ENCODE measurements at places on chromosomes 5 and 9.
A peak's percentile ranks its signal among the peaks of the same experiment; 100 is the strongest.

DNA sequence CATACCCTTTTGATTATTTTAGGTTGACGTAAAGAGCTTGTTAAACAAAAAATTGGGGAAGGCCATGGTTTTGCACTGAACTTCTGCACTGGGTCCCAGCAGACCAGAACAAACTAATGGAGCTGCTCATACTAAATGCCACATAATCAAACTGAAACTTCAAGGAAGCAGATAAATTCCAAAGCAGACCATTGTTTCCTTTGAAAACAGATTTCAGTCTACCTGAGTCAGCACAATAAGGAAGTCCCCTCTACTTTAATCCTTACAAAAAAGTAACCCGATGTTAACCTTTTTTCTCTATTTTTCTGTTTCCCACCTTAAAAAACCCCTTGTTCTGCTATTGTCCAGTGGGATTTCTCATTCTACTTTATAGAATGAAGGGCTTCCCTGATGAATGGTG, 39.2 kb downstream of the WDR36 start:
- no peak for DNase-seq

DNA sequence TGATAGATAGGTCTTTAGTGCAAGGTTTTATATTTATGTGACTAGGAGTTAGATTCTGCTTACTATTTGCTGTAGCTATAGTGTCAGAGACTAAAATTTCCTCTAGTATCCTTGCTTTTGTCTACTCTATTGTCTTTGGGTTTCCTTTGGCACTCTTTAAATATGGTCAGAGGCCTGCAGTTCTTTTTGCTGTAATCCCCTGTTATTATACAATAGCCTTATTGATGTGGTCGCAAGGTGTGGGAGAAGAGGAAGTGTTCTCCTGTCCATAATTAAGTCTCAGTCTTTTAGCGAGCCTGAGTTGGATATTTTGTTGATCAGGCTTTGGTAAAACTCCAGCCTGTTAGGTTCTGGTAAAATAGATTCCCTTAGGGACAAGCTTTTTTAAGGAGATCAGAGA, 34.9 kb downstream of the LURAP1L start:
- DNase-seq = no peak

DNA sequence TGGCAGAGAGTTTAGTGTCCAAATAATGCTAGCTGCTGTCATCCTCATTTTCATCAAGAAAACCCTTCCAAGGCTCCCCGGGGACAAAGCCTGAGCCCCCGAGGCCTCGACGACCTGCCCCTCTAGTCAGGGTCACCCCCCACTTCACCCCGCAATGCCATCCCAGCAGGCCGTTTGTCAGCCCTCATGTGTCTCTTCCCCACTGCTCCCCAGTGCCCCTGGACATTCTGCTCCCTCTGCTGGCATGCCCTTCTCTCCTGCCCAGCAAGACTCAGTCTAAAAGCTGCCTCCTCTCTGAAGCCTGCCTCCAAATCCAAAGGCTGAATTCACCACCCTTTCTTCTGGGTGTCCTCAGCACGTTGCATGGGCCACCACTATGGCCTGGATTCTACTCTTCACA, 59.3 kb downstream of the PAX5 start:
- DNase-seq = no peak

DNA sequence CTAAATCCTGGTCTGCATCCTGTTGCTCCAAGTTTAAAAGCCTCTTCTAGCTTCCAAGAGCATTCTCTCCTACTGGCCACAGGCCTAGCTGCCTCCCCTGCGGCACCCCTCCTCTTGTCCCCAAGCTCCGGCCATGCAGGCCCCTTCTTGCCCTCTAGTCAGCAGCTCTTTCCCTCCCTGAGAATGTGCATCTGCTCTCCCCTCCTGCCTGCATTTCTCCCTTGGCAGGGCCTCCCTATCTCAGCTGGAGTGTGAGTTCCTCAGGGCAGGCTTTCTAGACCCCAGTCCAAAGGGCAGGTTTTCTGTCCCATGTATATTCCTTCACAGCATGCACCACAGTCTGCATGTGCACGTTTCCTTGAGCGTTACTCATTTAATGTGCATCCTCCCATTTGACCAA, 24.6 kb upstream of the BARX1 start:
- no peak for DNase-seq

DNA sequence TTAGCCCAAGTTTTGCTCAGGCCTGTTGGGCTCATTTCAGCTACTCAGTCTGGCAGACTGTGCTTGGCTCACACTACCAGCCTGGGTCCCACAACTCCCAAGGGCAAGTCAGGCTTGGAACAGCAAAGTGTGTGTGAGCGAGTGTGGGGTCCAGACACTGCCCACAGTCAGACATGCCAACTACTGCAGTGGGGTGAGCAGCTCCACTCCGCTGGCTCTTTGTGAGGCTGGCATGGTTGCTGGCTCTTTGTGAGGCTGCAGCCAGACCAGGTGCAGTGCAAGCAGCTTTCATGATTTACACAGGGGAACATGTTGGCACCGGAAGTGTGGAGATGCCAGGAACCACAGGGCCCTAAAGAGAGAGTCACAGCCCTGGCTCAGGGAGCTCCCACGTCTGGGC, 606.7 kb upstream of the FAM174A start:
- no peak for DNase-seq

- DNase-seq = no peak
Measured at GRCh38 chr5:3911111-3911510, 315.5 kb downstream of the IRX1 start.

DNA sequence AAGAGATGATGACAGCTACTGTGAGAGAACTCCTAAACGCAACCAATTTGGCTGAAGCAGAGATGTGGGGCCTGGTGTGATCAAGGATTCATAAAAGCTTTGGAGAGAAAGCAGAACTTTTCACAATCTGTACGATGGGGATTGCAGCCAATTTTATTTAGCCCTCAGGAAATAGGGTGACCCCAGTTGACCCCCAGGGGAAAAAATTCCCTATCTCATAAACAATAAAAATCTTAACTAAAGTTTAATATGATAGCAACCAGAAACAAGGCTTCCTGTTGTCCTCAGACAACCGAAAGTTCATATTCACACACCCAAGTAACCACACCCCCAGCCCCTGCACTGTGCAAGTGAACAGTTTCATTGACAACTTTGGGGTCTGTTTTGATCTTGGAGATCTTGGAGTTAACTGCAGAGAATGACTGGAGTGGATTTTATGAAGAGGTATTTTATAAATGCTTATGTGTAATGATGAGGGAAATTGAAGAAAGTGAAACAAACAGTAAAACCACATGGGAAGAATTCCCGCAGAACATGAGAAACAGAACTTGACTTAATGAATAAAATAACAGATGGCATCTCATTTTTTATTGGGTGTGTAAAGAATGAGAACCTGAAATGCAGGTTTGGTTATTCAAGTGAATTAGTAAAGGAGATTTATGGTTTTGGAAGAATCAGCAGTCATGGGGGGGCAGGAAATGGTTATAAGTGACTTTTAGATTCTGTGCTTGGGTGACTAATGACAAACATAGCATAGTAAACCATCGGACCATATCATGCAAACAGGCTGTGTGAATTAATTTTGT, 94.5 kb downstream of the PDE4D start:
- DNase-seq = peak; percentile 82

GRCh38 chr9:76732341-76732958, 31.8 kb upstream of the PCA3 start:
- no peak for DNase-seq

DNA sequence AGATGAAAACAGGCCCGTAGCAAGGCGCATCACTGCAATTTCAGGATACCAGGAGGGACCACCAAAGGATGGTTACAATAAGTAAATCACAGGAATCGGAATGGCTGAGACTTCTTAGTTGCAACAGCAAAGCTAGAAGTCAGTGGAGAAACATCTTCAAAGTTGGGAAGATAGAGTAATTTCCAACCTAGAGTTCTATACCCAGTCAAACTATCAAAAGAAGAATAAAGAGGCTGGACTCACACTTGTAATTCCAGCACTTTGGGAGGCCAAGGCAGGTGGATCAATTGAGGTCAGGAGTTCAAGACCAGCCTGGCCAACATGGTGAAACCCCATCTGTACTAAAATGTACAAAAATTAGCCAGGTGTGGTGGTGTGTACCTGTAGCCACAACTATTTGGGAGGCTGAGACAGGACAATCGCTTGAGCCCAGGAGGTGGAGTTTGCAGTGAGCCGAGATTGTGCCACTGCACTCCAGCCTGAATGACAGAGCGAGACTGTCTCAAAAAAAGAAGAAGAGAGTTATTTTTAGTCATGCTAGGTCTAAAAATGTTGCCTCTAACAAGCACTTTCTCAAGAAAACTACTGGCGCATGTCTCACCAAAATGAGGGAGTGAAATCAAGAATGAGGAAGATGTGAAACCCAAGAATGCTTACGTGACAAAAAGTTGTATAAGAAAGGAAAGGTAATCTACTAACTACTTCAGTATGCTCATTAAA, 267.7 kb downstream of the DENND1A start:
- no peak for DNase-seq

- no peak for DNase-seq
Measured at GRCh38 chr9:16721972-16722371, 148.5 kb downstream of the BNC2 start.

- no peak for DNase-seq
Measured at GRCh38 chr5:103428411-103428871, 134.1 kb downstream of the NUDT12 start.

GRCh38 chr9:88786291-88787079, 204.8 kb upstream of the S1PR3 start:
- DNase-seq = no peak

GRCh38 chr5:90017239-90017638, 392.3 kb downstream of the CETN3 start:
- DNase-seq = no peak

DNA sequence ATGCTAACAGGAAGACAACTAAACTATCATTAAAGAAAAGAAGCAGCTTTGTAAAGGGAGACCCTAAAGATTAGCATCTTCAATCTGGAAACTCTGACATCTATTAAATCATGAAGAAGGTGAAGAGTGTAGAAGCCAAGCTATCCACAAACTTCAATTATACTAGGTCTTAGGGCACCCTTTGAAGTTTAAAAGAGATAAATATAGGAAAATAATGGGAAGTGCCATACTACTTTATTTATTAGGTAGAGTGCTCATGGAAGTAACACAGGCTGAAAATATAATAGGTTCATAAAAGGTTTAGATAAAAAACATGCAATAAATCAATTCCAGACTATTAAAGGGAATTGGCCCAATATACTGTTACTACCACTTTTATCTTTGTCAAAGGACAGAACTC, 19.9 kb downstream of the CDH10 start:
- no peak for DNase-seq

DNA sequence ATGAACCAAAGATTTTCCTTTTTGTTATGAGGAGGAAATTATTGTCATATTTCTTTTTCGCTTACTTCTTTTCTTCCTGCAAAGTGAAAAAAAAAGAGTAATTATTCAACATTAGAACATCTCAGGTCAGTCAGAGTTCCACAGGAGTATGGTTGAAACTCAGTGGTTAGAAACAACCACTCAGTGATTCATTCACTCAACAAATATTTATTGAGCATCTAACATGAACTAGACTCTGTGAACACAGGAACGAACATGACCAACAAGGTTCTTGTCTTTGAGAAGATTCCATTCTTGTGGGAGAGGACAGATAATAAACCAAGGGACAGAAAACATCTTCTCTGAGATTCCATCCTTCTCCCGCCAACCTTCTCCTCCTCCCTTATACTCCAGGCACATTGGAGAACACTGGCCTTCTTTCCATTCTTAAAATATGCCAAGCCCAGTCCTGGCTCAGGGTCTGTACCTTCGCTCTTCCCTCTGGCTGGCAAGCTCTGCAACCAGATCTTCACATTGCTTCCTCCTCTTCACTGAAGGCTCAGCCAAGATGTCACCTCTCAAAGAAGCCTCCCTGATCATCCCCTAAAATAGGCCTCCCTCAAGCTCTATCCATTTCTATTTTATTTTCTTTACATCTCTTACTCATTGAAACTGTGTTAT, 6.8 kb upstream of the GRAMD2B start:
- DNase-seq = no peak

DNA sequence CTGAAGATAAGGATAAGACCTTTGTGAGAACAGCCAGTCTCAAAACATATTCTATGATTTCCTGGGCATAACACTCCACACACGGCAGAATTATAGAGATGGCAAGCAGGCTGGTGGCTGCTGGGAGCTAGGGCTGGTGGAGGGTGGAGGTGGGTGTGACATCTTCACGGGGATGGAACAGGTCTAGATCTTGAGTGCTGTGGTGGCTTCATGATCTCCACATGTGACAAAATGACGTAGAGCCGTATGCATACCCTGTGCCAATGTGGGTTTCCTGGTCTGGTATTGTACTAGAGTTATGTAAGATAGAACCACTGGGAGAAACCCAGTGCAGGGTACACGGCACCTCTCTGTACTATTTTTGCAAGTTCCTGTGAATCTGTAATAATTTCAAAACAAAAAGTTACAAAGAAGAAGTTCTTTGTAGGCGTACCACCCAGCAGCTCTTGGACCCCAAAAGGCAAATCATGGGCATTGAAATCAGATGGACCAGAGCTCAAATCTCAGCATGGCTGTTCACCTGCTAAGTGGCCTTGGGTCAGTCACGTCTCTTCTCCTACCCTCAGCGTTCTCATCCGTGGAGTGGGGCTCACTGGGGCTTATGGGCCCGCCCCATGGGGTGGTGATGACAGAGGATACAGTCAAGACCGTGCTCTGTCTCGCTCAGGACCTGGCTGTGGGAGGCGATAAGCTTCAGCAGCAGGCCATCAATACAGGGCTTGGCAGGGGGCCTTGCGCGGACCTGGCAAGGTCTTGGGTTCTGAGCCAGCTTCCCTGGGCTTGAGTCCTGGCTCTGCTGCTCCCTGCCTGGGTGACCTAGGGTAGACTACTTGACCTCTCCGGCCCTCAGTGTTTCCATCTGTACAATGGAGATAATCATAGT, 74.7 kb upstream of the UNC5A start:
- DNase-seq = no peak

- DNase-seq = no peak
Measured at GRCh38 chr9:92275541-92275940, 18.0 kb downstream of the IARS1 start.
